ENCODE measurements at places on chromosomes 12 and 14.

- DNase-seq: no peak
These were observed 53.3 kb downstream of the TMX1 start for GRCh38 chr14:51293149-51293911.

- no peak for DNase-seq
These were observed 198.1 kb upstream of the LRIG3 start for GRCh38 chr12:59118356-59118755.

DNA sequence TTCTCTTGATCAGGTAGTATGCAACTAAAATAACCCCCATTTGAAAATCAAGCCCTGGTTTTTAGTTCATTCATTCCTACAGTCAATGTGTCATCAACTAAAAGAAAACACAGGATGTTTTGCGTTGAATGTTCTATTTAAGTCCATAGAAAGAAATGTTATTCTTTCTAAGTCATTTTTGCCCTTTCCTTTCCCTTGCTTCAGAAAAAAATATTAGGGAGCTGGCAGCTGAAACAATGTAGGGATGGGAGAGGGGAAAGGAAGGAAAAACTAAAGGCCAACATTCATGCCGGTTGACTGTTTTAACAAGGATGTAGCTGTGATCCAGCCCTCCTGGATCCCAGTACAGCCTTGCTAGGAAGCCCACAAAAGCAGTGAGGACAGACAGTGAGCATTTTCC lies 155.1 kb downstream of the BTG1 start:
- DNase-seq: no peak

DNA sequence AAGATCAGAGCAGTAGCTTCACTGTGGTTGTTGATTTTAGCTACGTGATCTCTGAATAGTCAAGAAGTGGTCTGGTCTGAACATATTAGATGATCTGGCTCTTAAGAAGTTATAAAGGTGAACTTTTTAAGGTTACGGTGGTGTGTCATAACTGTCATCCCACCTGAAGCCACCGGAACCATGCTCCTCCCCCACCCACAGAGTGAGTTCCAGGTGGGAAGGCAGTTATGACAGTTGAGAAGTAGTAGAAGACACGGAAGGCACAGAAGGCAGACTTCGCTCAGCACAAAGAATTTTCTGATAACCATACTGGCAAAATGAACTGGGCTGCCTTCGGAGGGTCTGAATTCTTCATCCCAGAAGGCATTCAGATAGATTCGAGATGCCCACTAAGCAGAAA lies 90.0 kb upstream of the RIC8B start:
- no peak for DNase-seq

DNA sequence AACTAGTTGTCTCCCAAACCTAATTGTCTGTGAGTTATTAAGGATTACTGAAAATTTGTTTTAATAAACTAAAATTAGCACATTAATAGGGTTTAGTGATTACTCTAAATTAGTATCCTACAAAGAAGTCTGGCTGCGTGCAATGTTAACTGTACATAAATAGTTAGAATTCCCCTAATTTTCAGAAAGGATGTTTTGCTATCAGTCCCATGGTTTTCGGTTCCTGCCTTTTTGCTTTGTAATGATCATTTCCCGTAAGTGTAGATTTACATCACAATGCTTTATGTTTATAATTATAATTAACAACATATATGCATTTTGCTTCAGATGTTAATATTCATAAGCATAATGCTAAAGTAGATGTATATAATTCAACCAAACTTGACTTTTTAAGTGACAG lies 19.8 kb upstream of the LYZ start:
- no peak for DNase-seq

- no peak for DNase-seq
These were observed 340.1 kb downstream of the GLT1D1 start for GRCh38 chr12:129193263-129193871.

GRCh38 chr14:54788701-54789100 lies 113.9 kb downstream of the GCH1 start:
- no peak for DNase-seq

GRCh38 chr14:101500061-101500460 lies 61.2 kb upstream of the DIO3 start:
- DNase-seq: no peak
